Activated naive CD4-positive, alpha-beta T cell treated with anti-CD3 and anti-CD28 coated beads, Interleukin-2, amount 50 U/mL, for 16 hours (primary cell): ENCODE measurements at places on chromosomes 3 and 15.

- DNase-seq, result no peak
Measured at GRCh38 chr3:43619588-43619987, 2.2 kb downstream of the ANO10 start.

- DNase-seq, result no peak
Measured at GRCh38 chr3:12131351-12132090, 27.2 kb downstream of the TIMP4 start.

- no peak for DNase-seq
Measured at GRCh38 chr3:143503325-143503885, 344.9 kb downstream of the SLC9A9 start.

DNA sequence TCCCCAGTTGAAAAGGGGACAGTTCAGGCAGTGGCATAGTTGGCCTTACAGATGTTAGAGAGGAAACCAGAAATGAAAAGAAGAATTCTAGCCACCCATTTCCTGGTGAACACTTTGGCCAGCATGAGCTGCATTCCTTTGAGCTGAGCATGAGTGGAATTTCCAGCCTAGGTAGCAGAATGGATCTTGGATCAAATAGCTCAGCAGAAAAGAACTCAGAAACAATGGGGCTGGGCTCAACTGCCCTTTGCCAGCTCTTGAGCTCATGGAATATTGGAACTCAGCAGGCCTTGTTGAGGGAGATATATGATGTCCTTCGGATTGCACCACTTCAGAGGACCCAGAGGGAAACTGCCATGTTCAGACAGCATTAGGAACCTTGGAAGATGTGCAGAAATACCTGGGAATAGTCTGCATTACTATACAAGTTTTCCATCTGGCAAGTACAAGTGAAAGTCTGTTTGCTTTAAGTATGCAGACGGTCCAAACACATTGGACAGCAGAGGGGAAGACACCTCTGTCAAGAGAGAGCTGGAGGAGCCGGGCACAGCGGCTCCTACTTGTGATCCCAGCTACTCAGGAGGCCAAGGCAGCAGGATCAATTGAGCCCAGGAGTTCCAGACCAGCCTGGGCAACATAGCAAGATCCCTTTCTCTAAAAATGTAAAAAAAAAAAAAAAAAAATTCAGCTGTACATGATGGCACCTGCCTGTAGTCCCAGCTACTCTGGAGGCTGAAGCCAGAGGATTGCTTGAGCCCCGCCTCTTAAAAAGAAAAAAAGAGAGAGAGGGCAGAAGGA is 3.1 kb upstream of the CDV3 start:
- DNase-seq, result no peak

DNA sequence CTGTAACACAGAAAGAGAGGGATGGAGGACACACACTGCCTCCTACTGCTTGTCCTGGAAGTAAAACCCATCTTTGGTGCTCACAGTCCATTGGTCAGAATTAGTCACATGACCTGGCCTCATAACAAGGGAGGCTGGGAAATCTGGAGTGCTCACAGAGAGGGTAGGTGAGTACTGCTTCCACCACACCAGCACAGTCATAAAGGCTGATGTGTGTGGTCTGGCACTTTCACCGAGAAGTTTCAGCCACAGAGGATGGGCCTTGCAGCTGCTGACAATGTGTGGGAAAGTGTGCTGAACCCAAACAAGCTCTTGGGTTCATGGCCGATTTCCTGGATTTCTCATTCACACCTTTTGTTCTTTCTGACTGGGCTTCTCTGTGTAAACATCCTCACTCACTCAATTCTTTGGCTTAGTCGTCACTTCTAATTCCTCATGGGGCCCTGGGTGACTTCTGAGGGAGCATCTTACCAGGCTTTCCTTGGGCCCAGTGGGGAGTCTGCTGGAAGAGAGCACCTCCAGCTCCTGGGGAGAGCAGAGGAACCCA is 100.7 kb downstream of the ASB7 start:
- no peak for DNase-seq

DNA sequence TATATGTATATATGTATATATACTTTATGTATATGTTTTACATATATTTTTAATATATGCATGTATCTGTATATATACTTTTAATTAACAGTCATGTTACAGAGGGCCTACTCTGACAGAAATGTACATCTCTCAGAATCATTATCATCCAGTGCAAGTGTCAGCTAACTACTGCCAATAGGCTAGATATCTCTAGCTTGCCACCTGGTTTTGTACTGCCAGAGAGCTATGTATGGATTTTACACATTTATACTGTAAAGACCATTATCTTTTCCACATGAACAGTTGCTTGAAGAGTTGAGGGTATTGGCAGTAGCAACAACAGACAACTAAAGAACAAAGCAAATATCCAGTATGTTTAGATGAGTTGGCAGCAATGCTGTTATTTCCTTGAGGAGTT is 99.7 kb upstream of the VGLL3 start:
- no peak for DNase-seq

GRCh38 chr3:179150610-179151009 is 2.5 kb downstream of the PIK3CA start:
- DNase-seq, result no peak

DNA sequence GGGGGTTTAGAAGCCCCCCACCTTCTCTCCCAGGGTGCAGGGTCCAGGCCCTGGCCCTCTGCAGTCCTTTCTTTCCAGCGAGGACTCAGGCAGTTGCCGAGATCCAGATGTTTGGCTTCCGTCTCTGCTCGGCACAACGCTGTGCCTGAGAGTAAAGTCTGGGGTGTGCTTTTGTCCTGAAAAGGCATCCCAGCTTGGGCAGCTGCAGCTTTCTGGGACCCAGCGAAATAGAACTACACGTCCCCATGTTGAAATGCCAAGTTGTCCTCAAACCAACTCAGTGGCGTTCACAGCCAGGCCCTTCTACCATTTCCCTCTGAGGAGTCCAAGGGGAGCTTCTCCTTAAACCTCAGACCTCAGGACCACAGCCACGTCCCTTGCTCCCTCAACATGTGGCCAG is 23.1 kb downstream of the FGD5 start:
- no peak for DNase-seq

DNA sequence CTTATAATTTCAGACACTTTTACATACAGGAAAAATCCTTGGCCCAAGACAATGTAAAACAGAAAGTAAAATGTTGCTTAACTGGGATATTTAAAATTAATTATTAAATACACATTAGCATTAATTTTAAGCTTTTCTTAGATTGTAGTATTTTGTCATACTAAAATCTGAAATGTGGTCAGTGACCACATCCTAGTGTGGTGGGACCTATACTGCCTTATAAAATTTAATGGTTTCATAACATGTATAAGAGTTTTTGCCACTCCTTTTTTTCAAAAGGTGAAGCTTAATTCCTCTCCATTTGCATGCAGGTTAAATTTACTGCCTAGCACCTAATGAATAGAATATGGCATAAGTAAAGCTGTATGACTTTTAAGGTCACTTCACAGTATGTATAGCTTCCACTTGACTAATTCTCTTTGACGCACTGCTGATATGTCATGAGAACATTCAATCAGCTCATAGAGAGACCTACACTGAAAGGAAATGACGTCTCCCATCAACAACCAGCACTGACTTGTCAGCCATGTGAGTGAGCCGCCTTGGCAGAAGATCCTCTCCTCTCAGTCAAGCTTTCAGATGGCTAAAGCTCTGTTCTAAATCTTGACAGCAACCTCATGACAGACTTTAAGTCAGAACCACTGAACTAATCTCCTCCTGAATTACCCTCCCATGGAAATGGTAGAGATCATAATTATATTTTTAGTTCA is 847.8 kb downstream of the SI start:
- DNase-seq, result no peak

GRCh38 chr3:8020047-8020841 is 481.4 kb upstream of the LMCD1 start:
- no peak for DNase-seq

DNA sequence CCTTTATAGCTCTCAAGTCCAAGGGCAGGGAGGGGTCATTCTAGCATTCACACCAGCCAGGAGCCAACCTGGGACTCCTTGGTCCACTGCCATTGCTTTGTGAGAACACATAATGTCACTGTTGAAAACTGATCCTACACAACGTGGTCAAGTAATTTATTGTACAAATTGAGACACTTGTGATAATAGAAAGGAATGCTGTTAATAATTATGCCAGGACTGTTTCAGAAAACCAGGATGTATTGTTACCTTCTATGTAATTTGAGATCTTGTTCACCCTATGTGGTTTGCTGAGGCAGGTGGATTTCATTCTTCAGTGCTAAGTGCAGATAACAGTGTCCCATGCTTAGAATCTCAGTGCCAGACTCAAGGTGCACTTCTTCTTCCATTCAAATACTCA is 33.3 kb downstream of the TMCO5A start:
- DNase-seq, result no peak

DNA sequence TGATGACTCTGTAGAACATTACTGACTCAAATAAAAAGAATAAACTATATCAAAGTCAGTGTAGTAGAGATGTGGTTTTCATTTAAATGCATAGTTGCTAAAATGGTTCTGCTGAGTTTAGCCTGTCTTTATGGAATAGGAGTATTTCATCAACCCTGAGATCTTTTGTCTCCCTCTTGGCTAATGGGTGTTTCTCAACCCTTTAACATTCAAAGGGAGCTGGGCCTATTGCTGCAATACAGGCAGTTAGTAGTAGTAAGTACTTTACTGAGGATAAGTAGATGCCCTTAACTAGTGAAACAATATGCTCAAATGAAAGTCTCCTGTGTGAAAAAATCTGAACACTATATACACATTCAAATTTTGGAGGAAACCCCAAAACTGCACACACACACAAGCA is 184.7 kb upstream of the TTC14 start:
- no peak for DNase-seq

DNA sequence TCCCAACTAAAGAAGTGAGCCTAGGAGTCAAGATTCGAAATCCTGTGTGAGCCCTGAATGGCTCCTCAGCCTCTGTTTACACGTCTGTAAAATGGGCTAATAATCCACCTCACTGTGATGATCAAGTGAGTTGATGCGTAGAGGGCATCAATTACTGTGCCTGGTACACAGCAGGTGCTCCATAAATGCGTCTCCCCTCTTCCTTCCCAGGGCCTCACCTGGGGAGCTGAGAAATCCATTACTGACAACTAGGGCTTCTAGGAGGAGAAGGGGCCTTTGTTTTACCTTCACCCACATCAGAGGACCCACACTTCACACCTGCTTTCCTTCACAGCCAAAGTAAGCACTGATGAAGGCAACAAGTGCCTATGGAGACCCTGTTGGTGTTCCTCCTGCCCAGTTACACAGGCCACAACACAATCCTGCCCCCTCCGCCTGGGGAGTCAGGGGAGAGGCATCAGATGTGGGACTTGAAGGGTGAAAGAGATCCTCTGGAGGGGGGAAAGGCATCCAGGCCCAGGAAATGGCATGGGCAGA is 1.4 kb downstream of the CIB2 start:
- DNase-seq, result no peak

DNA sequence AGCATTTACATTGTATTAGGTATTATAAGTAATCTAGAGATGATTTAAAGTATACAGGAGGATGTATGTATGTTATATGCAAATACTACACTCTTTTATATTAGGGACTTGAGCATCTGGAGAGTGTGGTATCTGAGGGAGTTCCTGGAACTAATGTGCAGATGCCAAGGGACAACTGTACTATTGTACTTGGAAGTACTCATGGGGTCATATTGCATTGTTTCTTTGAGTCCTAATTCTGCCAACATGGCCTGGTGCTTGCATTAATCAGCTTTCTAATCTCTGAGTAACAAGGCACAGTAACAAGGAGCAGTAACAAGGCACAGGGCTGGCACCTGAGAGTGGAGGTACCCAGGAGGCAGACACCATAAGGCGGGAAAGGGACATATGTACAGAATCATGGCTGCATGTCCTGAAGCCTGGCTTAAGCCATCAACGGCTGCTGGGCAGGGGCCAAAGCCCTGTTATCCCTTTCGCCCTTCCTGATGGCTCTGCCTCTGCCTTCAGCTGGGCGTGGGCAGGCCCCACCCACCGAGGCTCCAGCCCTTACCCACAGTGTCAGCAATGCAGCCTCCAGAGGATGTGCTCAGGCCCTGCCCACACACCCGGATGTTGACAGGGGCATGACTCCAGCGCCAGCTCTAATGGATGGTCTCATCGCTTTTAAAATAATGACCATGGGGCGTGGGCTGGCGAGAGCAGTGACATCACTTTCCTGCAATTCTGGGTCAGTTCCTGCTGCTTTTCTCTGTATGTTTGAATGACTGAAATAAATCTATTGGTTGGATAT is 22.9 kb downstream of the CEMIP start:
- no peak for DNase-seq

DNA sequence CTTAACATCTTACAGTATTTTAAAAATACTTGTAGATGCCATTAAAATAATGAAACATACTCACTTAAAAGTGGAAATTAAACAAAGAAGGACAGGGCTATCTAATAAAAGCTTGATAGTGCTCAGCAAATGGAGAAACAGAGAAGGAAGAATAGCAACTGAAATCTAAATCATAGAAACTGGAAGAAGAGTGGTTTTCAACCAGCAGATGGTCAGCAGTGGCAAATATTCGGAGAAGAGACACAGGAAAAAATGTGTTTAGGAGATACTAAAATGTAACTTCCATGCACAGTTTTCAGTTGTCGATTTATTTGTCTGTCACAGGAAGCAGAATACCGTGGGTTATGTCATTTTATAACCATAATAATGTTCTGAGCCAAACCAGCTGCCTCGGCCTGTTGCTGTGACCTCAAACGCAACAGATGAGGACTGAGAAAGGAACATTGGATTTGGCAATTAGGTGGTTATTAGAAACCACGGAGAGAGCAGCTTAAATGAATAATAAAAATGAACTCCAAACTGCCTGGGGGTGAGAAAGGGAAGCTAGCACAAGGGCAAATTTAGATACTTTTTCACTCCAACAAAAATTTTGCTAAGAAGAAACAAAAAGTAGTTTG is 246.6 kb upstream of the KCNMB2 start:
- DNase-seq, result no peak

- no peak for DNase-seq
Measured at GRCh38 chr3:60250810-60251209, 1000.4 kb downstream of the FHIT start.

- DNase-seq, result no peak
Measured at GRCh38 chr3:3577823-3578222, 221.4 kb upstream of the LRRN1 start.

DNA sequence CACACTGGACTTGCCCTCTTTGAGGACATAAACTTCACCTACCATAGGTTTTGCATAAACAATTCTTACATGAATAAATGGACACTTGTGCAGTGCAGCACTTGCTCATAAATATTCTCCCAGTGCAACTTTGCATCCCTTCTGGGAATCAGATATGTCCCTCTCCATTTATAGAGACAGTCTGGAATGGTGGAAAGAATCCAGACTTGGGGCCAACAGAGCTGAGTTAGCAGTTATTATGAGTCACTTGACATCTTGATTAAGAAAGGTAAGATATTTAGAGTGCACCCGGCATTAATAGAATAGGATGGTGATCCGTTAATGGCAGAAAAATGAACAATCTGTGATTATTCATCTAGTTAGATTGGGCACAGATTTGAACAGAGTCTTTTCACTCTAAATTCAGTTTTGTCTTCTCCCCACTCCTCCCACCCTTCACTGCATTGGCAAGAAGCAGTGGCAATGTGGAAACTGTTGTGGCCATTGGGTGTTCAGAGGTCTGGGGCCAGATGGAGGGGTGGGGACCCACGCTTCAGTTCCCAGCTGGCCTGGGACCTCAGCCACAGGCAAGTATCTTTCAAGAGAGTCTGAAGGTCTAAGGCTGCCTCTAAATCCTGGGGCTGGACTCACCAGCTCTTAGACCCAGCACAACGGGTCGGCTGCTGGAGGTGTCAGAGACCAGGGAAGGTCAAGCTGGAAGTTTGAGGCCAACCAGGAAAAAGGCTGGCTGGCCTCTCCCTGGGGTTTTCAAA is 58.9 kb upstream of the KY start:
- DNase-seq, result no peak
